Gastroesophageal sphincter (tissue), 4 donors: ENCODE measurements at places on chromosomes 11 and 22.

DNA sequence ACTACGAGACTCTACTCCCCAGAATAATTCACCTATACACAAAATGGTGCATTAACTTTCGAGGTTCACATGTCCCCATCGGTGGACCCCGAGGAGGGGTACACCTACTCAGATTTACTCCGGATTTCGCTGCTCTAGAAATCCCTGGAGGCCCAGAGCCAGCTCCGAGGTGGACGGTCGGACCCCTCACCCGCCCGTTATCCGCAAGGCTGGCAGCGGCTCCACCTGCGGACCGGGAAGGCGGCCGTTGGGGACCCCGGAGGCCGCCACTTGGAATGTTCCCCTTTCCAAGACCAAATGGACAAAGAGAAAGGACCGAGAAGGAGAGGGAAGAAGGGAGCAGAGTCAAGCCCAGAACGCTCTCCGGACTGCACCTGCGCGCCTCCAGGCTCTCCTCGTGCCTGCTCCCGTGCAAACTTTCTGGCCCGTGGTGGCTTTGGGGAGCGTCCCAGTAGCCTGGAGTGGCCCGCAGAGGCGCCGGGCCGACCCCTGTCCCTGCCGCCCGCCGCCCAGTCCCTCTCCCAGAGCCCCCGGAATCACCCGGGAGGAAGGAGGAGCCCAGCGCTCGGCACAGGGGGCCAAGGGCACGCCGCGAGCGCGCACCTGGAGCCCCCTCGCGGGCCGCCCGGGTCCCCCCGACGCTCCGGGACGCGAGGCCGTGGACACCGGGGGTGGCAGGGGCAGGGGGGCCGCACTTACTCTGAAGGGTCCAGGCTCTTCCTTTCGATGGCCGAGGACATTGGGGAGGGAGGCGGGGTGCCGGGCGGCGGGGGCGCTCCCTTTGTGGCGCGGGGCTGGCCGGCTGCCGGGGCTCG lies 23.0 kb downstream of the LMO2 start:
- peak; percentile 9 for ATAC-seq

- no peak for ATAC-seq
Measured at GRCh38 chr11:83054001-83054400, 17.7 kb downstream of the RAB30 start.

- ATAC-seq: no peak
Measured at GRCh38 chr11:88171982-88172381, 3.3 kb downstream of the RAB38 start.

GRCh38 chr11:100761841-100762240 lies 74.8 kb downstream of the ARHGAP42 start:
- no peak for ATAC-seq

DNA sequence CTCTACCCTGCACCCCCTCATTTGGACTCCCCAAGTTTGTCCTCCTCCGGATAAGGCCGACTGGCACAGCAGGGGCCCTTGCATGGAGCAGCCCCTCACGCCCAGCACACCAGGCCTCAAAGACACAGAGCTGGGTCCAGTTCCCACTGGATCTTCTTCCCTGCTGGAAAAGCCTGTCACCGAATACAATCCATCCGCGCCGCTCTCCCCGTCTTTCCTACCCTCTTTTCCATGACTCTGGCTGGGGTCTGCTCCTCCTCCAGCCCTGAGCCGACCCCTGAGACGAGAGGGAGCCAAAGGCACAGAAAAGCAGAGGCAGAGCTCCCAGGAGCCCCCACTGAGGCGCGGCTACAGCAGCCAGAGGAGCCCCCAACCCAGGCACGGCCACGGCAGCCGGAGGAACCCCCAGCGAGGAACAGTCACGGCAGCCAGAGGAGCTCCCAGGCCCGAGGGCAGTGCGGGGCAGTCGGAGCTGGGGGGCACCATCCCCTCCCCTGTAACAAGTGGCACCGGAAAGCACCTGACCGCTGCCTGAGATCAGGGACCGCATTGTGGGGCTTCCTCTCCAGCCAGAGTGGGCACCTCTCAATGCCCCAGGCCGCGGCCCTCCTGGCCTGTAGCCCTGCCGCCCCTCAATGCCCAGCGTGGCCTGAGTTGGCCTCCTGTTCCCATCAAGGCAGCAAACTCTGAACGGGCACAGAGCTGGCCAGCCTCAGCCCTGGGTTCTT lies 12.0 kb downstream of the ALG12 start:
- ATAC-seq: no peak

DNA sequence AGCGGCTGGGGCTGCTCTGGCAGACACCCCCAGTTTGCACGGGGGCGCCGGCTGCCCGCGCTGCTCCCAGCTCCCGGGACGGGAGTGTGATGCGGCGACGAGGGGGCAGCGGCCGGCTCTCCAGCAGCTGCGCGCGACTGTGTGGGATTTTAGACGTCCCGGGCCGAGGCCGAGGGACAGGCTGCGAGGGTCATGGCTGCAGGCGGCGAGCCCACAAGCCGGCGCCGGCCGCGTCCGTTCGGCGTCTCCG lies 159 bp downstream of the FZD4 start:
- no peak for ATAC-seq

DNA sequence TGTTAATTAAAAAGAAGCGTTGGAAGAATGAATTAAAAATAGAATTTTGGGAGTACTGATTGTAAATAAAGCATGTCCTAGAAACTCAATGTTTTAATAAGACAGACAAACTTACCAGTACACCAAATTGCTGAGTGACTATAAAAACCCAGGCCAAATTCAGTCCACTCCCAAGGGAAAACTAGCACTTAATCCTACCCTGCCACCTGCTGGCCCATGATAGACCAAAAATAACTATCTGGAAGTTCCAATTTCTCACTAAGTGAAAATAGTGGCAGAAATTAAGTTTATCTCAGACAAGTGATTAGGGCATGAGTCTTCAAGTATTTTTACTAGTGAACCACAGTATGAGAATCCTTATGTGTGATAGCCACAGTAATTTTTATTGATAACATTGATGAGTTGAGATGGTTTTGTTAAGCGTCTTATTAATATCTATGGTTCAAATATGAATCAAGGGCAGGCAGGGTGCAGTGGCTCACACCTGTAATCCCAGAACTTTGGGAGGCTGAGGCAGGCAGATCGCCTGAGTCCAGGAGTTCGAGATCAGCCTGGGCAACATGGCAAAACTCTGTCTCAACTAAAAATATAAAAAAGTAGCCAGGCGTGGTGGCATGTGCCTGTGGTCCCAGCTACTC lies 9.8 kb upstream of the DDX10 start:
- ATAC-seq: no peak

DNA sequence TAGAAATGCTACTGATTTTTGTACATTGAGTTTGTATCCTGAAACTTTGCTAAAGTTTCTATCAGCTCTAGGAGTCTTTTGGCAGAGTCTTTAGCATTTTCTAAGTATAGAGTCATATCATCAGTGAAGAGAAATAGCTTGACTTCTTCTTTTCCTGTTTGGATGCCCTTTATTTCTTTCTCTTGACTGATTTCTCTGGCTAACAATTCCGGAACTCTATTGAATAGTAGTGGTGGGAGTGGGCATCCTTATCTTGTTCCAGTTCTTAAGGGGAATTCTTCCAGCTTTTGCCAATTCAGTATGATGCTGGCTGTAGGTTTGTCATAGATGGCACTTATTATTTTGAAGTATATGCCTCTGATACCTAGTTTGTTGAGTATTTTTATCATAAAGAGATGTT lies 197.7 kb downstream of the AASDHPPT start:
- ATAC-seq: no peak

DNA sequence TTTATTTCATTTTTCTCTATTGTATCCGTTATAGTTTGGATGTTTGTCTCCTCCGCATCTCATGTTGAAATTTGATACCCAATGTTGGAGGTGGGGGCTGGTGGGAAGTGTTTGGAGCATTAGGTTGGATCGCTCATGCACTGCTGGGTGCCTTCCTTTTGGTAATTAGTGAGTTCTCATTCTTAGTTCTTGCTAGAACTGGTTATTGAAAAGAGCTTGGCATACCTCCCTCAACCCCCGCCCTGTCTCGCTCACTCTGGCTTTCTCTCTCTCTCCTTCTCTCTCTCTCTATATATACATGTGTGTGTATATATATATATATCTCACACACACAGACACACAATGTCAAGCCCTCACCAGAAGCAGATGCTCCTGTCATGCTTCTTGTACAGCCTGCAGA lies 978.7 kb downstream of the DLG2 start:
- ATAC-seq: no peak

- ATAC-seq: peak; percentile 71
Measured at GRCh38 chr11:80958361-80958760, 1517.5 kb upstream of the TENM4 start.

- ATAC-seq: no peak
Measured at GRCh38 chr11:123518496-123519054, 88.5 kb downstream of the GRAMD1B start.

DNA sequence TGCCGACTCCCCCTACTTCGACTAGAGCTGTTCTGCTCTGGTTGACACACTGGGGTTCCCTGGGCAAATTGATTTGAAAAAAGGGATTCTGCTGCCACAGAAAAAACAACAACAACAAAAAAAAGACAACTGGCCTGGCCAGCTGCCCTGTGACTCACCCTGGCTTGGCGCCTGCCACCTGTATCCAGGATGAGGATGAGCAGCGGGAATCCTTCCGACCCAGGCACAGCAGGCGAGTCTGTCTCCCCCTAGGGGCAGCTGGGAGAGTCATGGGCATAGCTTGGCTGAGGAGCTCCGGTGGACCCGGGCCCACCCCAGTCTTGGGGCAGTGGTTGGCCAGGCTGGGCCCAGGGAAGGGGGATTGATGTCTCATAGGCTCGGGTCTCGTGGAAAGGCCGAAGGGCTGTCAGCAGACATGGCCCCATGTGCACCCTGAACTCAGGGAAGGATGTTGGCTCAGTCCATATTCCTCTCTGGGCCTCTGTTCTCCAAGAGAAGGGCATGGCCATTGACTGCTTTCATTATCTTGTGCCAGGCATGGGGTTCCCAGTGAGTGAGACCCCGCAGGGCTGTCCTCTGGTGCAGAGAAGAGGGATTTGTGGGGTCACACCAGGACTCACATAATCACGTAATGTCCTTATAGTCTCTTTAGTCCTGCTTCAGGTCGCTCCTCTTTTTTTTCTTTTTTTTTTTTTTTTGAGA lies 10.4 kb upstream of the SUN2 start:
- peak; percentile 48 for ATAC-seq

DNA sequence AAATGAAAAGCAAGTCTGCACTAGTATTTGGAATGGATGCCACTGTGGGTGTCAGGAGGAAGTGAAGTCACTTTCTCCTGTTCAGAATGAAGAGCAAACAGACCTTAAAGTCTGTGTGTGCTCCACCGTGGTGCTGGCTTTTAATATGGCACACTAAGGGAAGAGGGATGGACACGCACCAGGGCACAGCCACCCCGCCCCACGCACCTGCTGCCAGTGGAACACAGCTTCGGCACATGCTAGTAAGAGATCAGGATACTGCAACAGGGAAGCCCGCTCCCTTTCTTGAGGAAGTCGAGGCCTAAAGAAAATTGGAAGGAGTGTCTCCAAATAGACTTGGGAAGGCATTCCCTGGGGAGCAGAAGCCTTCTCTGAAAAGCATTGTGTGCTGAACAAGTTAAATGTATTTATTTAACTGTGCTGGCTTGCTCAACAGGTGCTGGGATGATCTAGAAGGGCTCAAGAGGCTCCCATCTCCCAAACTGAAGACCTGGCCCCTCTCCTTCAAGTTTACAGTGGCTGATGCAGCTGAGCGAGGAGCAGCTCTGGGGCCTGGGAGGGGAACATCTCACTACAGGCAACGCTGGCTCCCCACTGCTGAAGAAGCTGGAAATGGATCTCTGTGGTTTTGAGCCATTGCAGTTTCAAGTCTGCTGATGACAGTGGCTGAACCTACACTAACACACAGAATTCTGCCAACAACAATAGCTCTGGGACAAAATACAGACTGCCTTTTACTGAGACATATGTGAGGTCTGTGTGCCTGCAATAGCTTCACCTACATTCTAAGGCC lies 504.6 kb upstream of the B3GAT1 start:
- no peak for ATAC-seq

- ATAC-seq: no peak
Measured at GRCh38 chr11:120769906-120770305, 254.0 kb upstream of the TBCEL start.

DNA sequence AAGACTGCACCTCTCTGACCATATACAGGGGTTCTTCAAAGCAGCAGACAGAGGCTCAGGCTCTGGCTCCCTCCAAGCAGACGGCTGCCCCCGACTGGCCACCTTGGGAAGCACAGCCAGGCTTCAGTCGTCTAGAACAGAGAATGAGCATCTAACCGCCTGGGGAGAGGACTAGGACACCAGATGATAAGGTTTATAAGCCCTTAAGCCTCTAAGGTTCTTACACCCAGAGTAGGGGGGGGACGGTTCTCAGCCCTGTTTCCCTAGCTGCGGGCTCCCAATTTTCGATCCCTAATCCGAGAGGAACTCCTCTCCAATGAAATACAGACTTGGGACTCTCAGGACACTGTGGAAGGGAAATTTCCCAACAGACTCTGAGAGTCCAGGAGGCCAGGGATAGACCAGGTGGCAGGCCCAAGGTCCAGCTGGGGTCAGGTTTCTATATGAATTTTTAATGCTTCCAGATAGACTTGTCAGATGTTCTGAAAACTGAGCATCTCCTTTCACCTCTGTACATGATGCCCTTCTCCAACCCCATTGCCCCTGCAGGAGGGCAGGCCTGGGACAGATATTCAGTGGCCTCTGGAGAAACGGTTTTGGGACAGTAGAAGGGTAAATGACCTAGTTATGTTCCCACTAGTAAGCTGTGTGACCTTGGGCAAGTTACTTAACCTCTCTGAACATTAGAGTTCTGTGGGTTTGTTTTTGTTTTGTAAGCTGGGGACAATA lies 20.2 kb downstream of the RTN4RL2 start:
- ATAC-seq: peak; percentile 35

- ATAC-seq: no peak
Measured at GRCh38 chr11:57191311-57192219, 9.8 kb downstream of the LRRC55 start.

- ATAC-seq: no peak
Measured at GRCh38 chr11:1672613-1673350, 24.2 kb upstream of the KRTAP5-6 start.

DNA sequence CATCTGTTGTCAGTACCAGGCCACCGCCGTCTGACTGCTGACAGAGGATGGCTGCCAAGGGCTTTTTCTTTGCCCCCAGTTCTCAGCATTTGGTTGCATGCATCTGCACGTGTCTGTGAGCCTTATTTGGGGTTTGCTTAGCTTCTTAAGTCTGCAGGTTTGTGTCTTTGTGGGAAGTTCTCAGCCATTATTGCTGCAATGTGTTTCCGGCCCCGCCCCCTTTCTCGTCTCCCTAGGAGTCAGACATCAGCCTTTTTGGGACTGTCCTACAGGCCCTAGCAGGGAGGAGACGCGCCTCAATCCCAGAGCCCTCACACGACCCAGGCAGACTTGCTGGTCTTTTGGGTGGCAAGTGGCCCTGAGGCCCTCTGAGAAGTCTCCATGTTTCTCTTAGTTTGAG lies 8.0 kb downstream of the MOB2 start:
- ATAC-seq: no peak

GRCh38 chr11:92941676-92942571 lies 27.5 kb upstream of the MTNR1B start:
- no peak for ATAC-seq
